Activated B cell treated with CpG ODN at 0.5 μM for 24 hours (primary cell): ENCODE measurements at places on chromosomes 6 and 20.

DNA sequence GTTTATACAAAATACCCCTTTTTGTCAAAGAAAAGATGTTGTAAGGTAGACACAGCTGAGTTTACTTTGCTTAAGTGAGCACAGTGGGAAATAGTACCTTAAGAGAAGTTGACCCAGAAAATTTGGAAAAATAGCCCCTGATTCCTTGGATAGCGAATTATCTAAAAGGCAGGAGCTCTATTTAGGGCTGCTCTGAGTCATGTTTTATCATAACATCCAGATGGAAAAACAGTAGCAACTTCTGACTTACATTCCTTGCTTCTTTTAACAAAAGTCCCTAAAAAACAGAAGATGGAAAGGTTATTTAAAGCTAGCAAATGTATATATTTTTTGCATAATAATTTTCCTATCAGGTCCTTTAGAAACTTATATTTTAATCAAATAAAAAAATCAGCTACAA is 59.0 kb downstream of the THEMIS start:
- H3K36me3 ChIP-seq: no peaks in the 10 kb centered on the region
- H3K27ac ChIP-seq: no peak overlapping the region
- no peak for DNase-seq
- no peaks in the 10 kb centered on the region for H3K27me3 ChIP-seq

DNA sequence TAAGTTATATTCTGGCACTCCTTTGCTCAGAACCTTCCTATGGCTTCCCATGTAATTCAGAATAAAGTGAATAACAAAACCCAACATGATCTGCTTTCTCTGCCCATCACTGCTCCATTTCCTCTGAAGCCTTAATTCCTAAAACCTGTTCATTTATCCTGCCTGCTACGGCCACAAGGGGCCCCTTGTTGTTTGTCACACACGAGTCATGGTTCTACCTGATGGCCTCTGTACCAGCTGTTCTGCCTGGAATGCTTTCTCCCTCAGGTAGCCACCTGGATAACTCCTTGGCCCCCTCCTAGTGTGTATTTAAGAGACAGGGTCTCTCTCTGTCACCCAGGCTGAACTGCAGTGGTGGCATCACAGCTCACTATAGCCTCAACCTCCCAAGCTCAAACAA is 26.8 kb downstream of the ERGIC3 start:
- no peak for DNase-seq
- H3K27ac ChIP-seq: no peak overlapping the region
- no peaks in the 10 kb centered on the region for H3K4me1 ChIP-seq
- peaks cover 3% of the 10 kb centered on the region for H3K36me3 ChIP-seq
- H3K27me3 ChIP-seq: peaks cover 2% of the 10 kb centered on the region

- no peaks in the 10 kb centered on the region for H3K4me1 ChIP-seq
- H3K36me3 ChIP-seq: no peaks in the 10 kb centered on the region
- no peak overlapping the region for H3K27ac ChIP-seq
- H3K27me3 ChIP-seq: no peaks in the 10 kb centered on the region
Measured at GRCh38 chr6:67640484-67640883, 994.6 kb upstream of the ADGRB3 start.

- no peak overlapping the region for H3K4me3 ChIP-seq
- no peaks in the 10 kb centered on the region for H3K27me3 ChIP-seq
- no peaks in the 10 kb centered on the region for H3K4me1 ChIP-seq
- no peak for DNase-seq
- H3K36me3 ChIP-seq: no peaks in the 10 kb centered on the region
- no peak overlapping the region for H3K27ac ChIP-seq
Measured at GRCh38 chr20:23081263-23081819, 4.8 kb downstream of the CD93 start.

DNA sequence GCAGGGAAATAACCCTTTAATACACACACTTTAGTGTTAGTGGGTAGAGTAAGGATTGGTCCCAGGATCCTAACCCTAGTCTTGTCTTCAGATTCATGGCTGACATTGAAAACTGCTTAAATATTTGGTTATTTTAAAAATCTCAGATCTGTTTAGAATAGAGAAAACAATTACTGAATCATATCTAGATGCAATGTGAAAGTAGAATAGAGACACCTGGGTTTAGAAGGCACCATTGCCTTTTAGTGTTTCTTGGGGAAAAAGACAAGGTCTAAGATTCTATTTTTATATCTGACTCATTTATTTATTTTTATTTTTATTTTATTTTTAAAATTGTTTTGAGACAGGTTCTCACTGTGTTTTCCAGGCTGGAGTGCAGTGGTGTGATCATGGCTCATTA is 6.0 kb downstream of the DDX43 start:
- H3K27me3 ChIP-seq: no peaks in the 10 kb centered on the region
- no peaks in the 10 kb centered on the region for H3K36me3 ChIP-seq
- no peaks in the 10 kb centered on the region for H3K4me1 ChIP-seq
- DNase-seq: no peak

DNA sequence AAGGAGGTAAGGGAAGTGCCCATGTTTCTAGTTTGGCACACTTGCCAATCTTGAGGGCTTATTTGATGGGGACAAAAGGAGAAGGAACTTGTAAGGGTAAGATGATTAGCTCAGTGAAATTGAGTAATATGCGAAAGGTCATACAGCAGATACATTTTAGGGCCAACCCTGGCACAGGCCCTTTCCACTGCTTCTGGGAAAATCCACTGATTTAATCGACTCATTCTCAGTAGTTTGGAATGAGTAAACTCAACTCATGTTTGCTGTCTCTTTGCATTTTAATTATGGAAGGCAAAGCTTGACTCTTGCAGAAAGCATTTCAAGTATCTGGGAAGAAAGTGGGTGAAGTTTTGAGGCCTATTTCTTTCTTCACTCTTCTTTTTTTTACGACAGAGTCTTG is 20.0 kb downstream of the PHF20 start:
- no peaks in the 10 kb centered on the region for H3K27me3 ChIP-seq
- no peak overlapping the region for H3K4me3 ChIP-seq
- peaks cover 22% of the 10 kb centered on the region for H3K4me1 ChIP-seq
- peak overlapping the region; percentile 5 for H3K27ac ChIP-seq
- DNase-seq: no peak
- peaks cover 17% of the 10 kb centered on the region for H3K36me3 ChIP-seq

GRCh38 chr20:61659994-61660346 is 405.7 kb downstream of the TAF4 start:
- H3K27ac ChIP-seq: no peak overlapping the region
- H3K36me3 ChIP-seq: no peaks in the 10 kb centered on the region
- H3K4me3 ChIP-seq: no peak overlapping the region
- no peaks in the 10 kb centered on the region for H3K27me3 ChIP-seq
- no peaks in the 10 kb centered on the region for H3K4me1 ChIP-seq
- no peak for DNase-seq

- no peak overlapping the region for H3K27ac ChIP-seq
- no peak overlapping the region for H3K4me3 ChIP-seq
- H3K27me3 ChIP-seq: peaks cover 2% of the 10 kb centered on the region
- no peaks in the 10 kb centered on the region for H3K36me3 ChIP-seq
- H3K4me1 ChIP-seq: no peaks in the 10 kb centered on the region
Measured at GRCh38 chr20:22768266-22769178, 184.2 kb upstream of the FOXA2 start.

DNA sequence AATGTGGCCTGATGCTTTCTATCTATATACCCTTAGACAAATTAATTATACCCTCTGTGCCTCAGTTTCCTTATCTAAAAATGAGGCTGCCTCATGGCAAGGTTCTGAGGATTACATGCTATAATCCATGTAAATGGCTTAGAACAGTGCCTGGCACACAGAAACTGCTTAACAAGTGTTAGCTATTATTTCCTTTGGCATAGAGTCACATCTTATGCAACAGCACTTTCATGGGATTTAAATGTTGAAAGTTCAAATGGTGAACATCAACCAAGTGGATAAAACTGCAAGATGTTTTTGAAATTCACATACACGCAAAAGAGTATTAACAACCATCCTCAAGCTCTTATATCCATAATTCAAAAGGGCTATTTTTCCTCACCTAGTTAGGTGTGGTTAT is 202.8 kb upstream of the JAG1 start:
- no peaks in the 10 kb centered on the region for H3K36me3 ChIP-seq
- no peaks in the 10 kb centered on the region for H3K27me3 ChIP-seq
- H3K4me1 ChIP-seq: no peaks in the 10 kb centered on the region
- H3K27ac ChIP-seq: no peak overlapping the region
- no peak overlapping the region for H3K4me3 ChIP-seq

DNA sequence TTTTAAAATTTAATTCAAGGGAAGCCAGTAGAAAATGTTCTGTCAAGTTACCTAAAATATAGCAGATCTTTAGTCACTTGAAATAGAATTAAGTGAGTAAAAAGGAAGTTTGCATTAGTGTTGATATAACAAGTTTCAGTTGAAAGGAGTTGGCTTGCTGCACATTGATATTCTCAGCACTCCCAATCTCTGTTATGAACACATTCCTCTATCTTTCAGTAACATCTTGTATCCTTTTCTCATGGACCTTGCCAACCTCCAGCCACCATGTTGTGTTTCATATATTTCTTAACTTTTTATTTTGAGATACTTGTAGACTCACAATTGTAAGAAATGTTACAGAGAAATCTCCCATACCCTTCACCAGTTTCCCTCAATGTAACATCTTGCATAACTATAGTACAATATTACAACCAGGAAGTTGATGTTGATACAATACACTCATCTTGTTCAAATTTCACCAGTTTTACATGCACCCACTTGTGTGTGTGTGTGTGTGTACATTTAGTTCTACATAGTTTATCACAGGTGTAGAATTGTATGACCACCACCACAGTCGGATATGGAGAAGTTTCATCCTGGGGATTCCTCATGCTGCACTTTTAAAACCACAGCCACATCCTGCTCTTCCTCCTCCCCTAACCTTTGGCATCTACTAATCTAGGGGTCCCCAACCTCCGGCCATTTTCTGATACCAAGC is 20.2 kb upstream of the PAQR8 start:
- no peak overlapping the region for H3K4me3 ChIP-seq
- H3K27ac ChIP-seq: no peak overlapping the region
- no peak for DNase-seq
- H3K36me3 ChIP-seq: no peaks in the 10 kb centered on the region

DNA sequence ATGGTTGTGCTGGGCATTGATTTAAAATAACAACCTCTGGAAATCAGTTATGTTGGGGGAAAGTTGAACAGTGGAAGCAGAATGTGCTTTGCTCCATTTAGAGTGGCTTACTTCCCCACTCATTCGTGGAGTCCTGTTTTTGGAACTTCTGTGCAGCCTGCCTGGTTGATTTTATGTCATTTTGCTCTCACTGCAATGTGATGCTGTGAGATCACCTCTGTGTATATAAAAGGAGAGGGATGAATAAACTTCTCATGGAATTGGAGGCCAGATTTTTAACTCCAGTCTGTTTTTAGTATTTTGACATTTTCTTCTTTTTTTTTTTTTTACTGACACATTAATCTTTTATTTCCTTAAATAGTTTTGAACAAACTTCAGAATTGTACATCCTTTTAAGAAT is 139.0 kb downstream of the FNDC1 start:
- H3K4me3 ChIP-seq: no peak overlapping the region
- H3K27ac ChIP-seq: no peak overlapping the region
- H3K36me3 ChIP-seq: no peaks in the 10 kb centered on the region
- H3K4me1 ChIP-seq: no peaks in the 10 kb centered on the region
- no peak for DNase-seq
- peaks cover 6% of the 10 kb centered on the region for H3K27me3 ChIP-seq

GRCh38 chr6:42505385-42505718 is 53.6 kb upstream of the TRERF1 start:
- peak overlapping the region; percentile 35 for H3K27ac ChIP-seq
- no peak overlapping the region for H3K4me3 ChIP-seq
- no peaks in the 10 kb centered on the region for H3K36me3 ChIP-seq
- DNase-seq: no peak

DNA sequence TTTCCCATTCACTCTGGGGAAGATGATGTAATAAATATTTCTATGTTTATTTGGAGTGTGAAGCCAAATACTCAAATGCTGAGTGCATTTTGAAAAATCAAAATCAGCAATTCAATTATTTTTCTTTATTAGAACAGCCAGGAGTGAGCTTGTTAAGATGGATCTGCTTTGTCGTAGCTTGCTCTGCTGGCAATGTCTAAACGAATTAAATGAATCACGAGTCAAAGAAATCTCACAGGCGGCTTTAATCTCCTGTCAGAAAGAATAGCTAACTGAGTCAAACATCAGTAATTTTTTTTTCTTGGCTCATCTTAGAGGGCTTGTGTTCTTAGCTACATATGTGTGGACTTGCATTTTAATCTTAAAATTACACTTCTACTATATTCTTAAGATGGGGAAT is 100.2 kb upstream of the HMGN3 start:
- no peak overlapping the region for H3K27ac ChIP-seq
- no peaks in the 10 kb centered on the region for H3K36me3 ChIP-seq
- no peak for DNase-seq
- no peak overlapping the region for H3K4me3 ChIP-seq

- H3K4me1 ChIP-seq: no peaks in the 10 kb centered on the region
- peaks cover 3% of the 10 kb centered on the region for H3K27me3 ChIP-seq
- no peak overlapping the region for H3K4me3 ChIP-seq
- no peak for DNase-seq
Measured at GRCh38 chr6:72559067-72559466, 62.8 kb upstream of the KCNQ5 start.

GRCh38 chr6:100472674-100473073 is 8.0 kb upstream of the SIM1 start:
- no peak overlapping the region for H3K4me3 ChIP-seq
- no peak for DNase-seq
- H3K27ac ChIP-seq: no peak overlapping the region
- no peaks in the 10 kb centered on the region for H3K4me1 ChIP-seq
- peaks cover 40% of the 10 kb centered on the region for H3K27me3 ChIP-seq

DNA sequence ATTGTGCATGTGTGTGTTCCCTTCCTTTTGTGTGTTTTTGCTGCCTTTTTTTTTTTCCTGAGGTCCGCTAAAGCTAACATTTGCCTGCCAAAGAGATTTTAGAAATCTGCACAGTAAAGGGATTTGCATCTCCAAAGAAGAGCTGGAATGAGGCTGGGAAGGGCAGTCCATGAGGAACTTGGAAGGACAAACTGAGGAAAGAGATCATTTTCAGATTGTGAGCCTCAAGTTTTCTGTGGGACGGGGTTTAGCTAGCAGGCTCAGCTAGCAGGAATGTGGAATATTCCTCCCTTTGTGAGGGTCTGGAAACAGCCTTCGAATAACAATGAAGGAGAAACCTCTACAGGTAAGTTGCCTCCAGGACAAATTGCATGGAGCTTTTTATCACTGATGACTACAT is 3.8 kb downstream of the INSM1 start:
- no peak for DNase-seq
- no peak overlapping the region for H3K27ac ChIP-seq
- H3K4me1 ChIP-seq: peaks cover 11% of the 10 kb centered on the region
- H3K4me3 ChIP-seq: no peak overlapping the region
- H3K36me3 ChIP-seq: no peaks in the 10 kb centered on the region
- H3K27me3 ChIP-seq: peaks cover 47% of the 10 kb centered on the region

GRCh38 chr6:3876101-3876500 is 26.9 kb downstream of the FAM50B start:
- H3K36me3 ChIP-seq: no peaks in the 10 kb centered on the region
- H3K27ac ChIP-seq: no peak overlapping the region
- H3K4me1 ChIP-seq: no peaks in the 10 kb centered on the region
- DNase-seq: no peak
- H3K27me3 ChIP-seq: peaks cover 10% of the 10 kb centered on the region

- H3K4me1 ChIP-seq: no peaks in the 10 kb centered on the region
- DNase-seq: no peak
- no peak overlapping the region for H3K27ac ChIP-seq
Measured at GRCh38 chr6:71206089-71206488, 82.5 kb upstream of the OGFRL1 start.

- peaks cover 14% of the 10 kb centered on the region for H3K4me1 ChIP-seq
- no peaks in the 10 kb centered on the region for H3K27me3 ChIP-seq
- no peak overlapping the region for H3K27ac ChIP-seq
- no peak for DNase-seq
Measured at GRCh38 chr20:24983896-24984295, 8.7 kb downstream of the APMAP start.
